Gastroesophageal sphincter (tissue), 4 donors: ENCODE measurements at places on chromosomes 6 and 20. TPM values are rescaled to one million over a fixed set of nuclear protein-coding genes. Genes with fewer than 3 reads are reported as not detected.

Gene TBCC
- total RNA-seq: 44.2 TPM

Gene SSTR4
- not detected for total RNA-seq

Gene SNX21
- total RNA-seq: 71.4 TPM

Gene SCRT2
- total RNA-seq: not detected

DNA sequence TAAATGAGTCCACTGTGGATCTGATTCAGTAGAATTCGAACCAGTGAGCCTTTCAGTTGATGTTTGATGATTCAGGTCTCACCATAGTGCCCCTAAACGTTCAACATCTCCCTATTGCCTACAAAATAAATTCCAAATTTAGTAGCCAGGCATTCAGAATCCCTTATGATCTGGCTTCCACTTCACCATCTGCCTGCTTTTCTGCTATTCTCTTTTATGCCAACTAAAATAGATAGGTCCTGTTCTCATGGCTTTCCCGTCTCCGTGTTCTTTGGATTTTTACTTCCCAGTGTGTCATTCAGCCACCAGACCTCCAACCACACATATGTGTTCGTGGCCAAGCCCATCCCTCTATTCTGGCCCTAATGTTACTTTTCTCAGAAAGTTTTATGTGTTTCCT lies 410.4 kb downstream of the LMBRD1 start:
- H3K27me3 ChIP-seq: no peaks in the 10 kb centered on the region
- ATAC-seq: no peak
- no peaks in the 10 kb centered on the region for H3K4me1 ChIP-seq

DNA sequence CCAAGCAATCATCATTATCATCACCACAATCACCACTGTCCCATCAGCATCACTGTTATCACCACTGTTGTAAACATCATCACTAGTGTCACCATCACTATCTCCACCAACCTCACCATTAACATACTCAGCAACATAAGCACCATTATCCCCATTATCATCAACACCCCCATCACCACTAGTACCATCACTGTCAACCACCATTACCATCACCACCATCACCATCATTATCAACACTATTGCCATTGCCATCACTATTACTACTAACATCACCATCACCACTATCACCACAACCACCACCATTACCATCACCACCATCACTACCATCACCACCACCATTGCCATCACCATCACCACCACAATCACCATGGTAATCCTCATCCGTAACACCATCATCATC lies 19.5 kb downstream of the CST4 start:
- H3K27ac ChIP-seq: no peak overlapping the region
- no peaks in the 10 kb centered on the region for H3K36me3 ChIP-seq
- no peaks in the 10 kb centered on the region for H3K27me3 ChIP-seq
- H3K4me1 ChIP-seq: no peaks in the 10 kb centered on the region
- no peak for ATAC-seq
- H3K4me3 ChIP-seq: no peak overlapping the region

DNA sequence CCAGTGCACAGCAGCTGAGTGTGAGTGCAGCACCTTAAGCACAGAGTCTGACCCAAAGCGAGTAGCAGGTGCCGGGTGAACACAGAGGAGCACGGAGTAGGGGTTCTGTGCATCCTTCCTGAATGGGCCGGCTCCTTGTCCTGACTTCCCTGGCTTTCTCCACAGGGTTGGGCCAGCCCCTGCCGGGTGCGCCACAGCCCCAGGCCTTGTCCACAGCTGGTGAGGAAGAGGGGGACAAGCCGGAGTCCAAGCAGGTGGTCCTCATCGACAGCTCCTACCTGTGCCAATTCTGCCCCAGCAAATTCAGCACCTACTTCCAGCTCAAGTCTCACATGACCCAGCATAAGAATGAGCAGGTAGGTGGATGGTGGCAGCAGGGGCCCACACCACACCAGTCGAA lies 34.9 kb downstream of the ZNF341 start:
- H3K4me3 ChIP-seq: no peak overlapping the region
- no peaks in the 10 kb centered on the region for H3K36me3 ChIP-seq
- no peak for ATAC-seq
- H3K4me1 ChIP-seq: no peaks in the 10 kb centered on the region
- no peaks in the 10 kb centered on the region for H3K27me3 ChIP-seq

GRCh38 chr6:129793447-129793846 lies 67.7 kb downstream of the TMEM244 start:
- no peak for ATAC-seq
- no peaks in the 10 kb centered on the region for H3K36me3 ChIP-seq
- no peak overlapping the region for H3K27ac ChIP-seq
- H3K4me3 ChIP-seq: no peak overlapping the region

DNA sequence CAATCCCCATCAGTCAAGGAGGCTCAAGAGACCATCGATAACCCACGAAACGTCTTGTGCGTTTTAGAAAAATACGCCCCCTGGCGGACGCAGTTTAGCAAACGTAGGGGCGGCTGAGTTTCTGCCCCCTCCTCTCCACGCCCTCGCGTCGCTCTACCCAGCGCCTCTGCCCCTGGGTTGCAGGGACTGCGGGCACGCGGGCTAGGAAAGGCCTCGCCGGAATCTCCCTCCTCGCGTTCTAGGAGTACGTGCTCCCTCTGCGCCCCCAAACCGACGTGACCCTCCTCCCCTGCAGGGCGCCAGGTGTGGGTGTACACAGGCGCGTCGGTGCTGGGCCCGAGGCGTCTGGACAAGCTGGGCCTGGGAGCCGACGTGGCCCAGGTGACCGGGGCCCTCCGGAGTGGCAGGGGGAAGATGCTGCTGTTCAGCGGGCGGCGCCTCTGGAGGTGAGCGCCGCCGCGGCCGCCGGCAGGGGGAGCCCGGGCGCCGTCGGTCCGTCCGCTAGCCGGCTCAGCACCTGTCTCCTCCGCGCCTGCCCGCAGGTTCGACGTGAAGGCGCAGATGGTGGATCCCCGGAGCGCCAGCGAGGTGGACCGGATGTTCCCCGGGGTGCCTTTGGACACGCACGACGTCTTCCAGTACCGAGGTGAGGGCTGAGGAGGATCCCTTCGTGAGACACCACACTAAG lies 5.3 kb downstream of the MMP9 start:
- ATAC-seq: peak; percentile 60
- peaks cover 100% of the 10 kb centered on the region for H3K27me3 ChIP-seq
- H3K27ac ChIP-seq: no peak overlapping the region
- H3K4me3 ChIP-seq: peak overlapping the region; percentile 10
- no peaks in the 10 kb centered on the region for H3K36me3 ChIP-seq
- peaks cover 12% of the 10 kb centered on the region for H3K4me1 ChIP-seq

DNA sequence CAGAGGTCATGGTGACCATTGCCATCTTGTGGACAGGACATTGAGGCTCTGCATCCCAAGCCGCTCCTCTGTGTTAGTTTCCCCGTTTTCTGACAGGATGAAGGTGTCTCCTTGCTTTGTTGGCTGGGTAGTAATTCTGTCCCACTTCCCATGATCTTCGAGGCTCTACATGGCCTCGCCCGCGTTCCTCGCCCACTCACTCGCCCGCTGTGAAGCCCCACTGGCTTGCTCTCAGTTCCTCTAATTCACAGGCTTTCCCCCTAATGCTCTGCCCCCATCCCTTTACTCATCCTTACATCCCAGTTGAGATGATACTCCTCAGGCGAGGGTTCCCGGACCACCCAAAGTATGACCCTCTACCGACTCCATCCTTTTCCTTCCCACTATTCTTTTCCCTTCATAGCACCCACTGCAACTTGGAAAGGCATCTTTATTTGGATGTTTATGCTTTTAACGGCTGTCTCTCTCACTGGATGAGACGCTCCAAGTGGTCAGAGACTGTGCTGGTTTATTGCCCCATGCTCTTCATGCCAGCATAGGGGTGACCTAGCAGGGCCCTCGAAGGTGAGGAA lies 511 bp upstream of the SLC35B2 start:
- peaks cover 20% of the 10 kb centered on the region for H3K4me1 ChIP-seq
- peak overlapping the region; percentile 92 for H3K27ac ChIP-seq
- H3K4me3 ChIP-seq: peak overlapping the region; percentile 79
- no peak for ATAC-seq
- H3K36me3 ChIP-seq: peaks cover 58% of the 10 kb centered on the region

DNA sequence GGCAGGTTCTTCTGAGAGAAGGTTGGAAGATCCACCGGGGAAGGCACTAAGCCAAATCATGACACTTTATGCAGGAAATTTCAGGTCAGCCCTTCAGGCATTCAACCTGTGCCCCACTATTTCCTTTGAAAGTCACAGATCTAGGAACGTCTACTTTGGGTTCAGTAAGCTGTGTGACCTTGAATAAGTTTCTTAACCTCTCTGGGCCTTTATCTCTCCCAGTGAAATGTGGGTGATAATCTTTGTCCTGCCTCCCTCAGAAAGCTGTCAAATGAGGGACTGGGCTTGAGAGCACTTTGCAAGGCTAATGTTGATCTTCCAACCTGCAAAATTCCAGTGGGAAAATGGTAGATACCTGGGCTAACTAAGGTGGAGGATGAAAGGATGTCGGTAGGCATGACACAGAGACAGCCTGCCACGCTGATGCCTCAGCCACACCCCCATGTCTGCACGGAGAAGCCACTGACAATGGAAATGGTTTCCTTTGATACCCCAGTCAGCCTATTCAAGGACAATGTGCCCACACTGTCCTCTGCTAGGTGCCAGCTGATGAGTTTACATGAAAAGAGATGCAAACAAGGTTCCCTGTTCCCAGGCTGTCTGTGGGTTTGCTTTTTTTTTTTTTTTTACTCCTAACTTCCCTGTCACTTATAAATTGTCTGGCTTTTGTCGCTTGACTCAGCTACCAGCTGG lies 9.3 kb downstream of the BNIP5 start:
- no peak overlapping the region for H3K27ac ChIP-seq
- no peak for ATAC-seq
- H3K36me3 ChIP-seq: no peaks in the 10 kb centered on the region
- no peak overlapping the region for H3K4me3 ChIP-seq
- H3K4me1 ChIP-seq: no peaks in the 10 kb centered on the region

GRCh38 chr6:7216941-7217621 lies 95.9 kb downstream of the SSR1 start:
- H3K4me3 ChIP-seq: no peak overlapping the region
- peak overlapping the region; percentile 2 for H3K27ac ChIP-seq
- H3K36me3 ChIP-seq: no peaks in the 10 kb centered on the region
- H3K27me3 ChIP-seq: no peaks in the 10 kb centered on the region

DNA sequence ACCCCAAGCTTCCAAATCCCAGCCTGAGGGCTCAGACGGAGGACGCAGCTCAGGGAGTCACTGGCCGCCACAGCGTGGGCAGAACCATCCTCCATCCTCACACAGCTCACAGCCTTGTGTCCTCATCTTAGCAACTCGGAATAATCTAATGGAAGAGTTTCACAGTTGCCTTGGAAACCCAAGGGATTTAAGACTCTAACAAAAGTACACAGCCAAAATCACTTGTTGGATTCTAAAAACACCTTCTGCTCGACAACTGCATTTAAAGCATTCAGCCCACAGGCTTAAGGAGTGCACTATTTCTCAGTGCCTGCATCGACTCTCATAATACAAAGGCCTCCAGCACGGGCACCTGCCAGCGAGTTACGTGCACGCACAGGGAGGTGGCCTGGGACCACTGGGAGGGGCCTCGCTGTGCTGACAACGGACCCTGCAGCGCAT lies 45.4 kb downstream of the ZBTB46 start:
- no peak overlapping the region for H3K27ac ChIP-seq
- peaks cover 34% of the 10 kb centered on the region for H3K36me3 ChIP-seq
- peaks cover 12% of the 10 kb centered on the region for H3K4me1 ChIP-seq

GRCh38 chr6:5096482-5096881 lies 11.3 kb downstream of the PPP1R3G start:
- no peak for ATAC-seq
- H3K27ac ChIP-seq: no peak overlapping the region
- H3K36me3 ChIP-seq: no peaks in the 10 kb centered on the region
- H3K27me3 ChIP-seq: no peaks in the 10 kb centered on the region
- H3K4me3 ChIP-seq: no peak overlapping the region
- H3K4me1 ChIP-seq: no peaks in the 10 kb centered on the region

GRCh38 chr6:36216559-36216958 lies 20.0 kb downstream of the BRPF3 start:
- no peak overlapping the region for H3K4me3 ChIP-seq
- no peaks in the 10 kb centered on the region for H3K4me1 ChIP-seq
- H3K27ac ChIP-seq: no peak overlapping the region

DNA sequence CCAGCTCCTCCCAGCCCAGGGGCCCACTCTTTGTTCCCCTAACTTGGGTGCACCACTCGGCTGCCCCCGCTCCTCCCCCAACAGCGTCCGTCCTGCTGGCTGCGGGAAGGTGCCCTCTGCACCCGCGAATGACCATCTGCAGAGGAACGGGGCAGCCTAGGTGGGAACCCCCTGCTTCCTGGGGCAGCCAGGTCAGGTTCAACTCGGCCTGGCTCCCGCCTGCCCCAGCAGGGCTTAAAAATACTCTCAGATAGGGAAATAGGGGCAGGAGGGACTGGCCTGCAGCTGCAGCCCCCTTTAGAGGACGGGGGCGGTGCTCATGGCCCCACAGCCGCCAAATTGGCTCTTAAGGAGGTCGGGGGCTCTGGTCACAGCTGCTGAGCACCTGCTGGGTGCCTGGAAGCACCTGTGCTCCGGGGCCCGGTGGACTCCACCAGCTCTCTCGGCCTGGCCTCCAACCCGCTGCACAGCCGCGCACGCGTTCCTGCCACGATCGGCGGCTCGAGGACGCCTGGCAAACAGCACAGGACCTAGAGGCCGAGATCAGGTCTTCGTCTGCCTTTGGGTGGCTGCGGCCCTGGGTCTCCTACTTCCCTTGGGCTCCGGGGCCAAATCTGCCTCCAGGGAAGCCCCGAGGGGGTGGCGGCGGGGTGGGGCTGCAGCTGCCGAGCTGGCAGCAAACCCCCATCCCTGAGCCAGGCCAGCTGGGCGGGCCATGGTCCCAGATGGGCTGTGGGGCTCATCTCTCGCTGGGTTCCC lies 700 bp upstream of the LAMA5 start:
- no peak for ATAC-seq
- H3K4me3 ChIP-seq: peak overlapping the region; percentile 93

- H3K27ac ChIP-seq: no peak overlapping the region
- H3K27me3 ChIP-seq: no peaks in the 10 kb centered on the region
- no peaks in the 10 kb centered on the region for H3K4me1 ChIP-seq
- H3K36me3 ChIP-seq: no peaks in the 10 kb centered on the region
- H3K4me3 ChIP-seq: no peak overlapping the region
Observed at GRCh38 chr6:4550227-4550597, 226.0 kb upstream of the CDYL start.
